ENCODE measurements at places on chromosomes 1 and 21.

DNA sequence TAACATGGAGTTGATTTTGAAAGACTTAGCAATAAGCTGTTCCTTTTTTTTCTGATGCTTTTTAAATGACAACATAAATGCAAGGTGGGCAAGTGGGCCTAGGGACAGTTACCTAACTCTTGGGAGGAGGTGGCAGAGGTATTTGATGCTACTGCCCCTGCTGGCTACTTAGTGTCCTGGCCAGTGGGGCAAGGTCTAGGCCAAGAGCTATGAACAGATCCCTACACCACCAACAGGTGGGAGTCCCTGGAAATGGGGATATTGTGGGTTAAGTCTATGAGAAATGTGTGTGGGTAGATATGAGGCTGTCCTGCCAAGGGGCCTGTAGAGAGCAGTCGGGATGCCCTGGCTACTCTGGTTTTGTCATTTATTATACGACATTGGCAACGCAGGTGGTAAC lies 31.3 kb upstream of the B3GALT5 start:
- DNase-seq, result no peak

GRCh38 chr1:19395678-19396192 lies 83.6 kb downstream of the SLC66A1 start:
- DNase-seq, result no peak

DNA sequence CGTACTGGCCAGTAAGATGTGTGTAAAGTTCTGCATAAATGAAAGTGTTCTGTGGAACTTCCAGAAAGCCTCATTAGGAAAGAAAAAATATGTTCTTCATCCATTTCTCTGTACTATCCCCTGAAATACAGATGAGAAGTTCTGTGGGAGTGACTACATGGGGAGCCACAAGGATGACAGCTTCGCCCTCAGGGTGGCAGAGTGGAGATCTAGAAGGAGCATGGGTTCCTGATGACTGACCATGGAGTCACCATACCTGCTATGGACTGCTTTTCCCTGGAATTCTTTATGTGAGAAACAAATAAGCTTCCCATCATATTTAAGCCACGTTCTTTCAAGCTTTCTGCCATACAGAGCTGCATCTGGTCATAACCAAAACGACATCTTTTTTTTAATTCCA lies 113.9 kb upstream of the RGS1 start:
- DNase-seq, result no peak

DNA sequence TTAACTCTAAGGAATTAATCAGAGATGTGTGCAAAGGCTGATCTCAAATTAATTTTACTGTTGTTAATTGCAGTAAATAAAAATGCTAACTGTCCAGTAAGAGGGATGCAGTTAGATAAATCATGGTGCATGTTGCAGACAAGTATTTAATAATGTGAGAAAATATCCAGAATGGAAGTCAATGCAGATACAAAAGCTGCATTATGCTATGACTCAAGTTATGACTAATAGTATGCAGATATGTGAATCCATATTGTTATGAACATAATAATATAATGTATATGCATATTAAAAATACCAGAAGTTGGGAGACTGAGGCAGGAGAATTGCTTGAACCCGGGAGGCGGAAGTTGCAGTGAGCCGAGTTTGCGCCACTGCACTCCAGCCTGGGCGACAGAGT lies 21.4 kb downstream of the RNASEL start:
- no peak for DNase-seq

- DNase-seq, result no peak
Observed at GRCh38 chr1:72915581-72915980, 633.2 kb upstream of the NEGR1 start.

DNA sequence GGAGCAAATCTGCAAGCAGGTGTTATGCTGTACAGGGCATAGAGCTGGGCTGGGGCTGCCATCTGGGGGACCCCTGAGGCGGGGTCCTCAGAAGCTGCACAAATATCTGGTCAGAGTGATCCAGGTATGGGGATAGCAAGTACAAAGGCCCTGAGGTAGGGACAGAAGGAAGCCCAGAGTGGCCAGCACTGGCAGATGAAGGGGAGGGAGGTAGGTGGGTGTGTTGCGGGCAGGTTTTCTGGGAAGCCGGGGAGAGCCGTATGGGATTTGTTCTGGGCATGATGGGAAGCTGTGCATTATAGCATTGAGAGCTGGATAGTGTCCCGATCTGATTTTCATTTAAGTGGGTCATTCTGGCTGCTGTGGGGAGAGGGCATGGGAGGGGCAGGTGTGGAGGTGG lies 102.7 kb downstream of the ARHGEF10L start:
- no peak for DNase-seq

GRCh38 chr21:41068496-41068895 lies 99.5 kb upstream of the BACE2 start:
- DNase-seq, result no peak

GRCh38 chr21:45236481-45236880 lies 51.2 kb downstream of the POFUT2 start:
- DNase-seq, result no peak

GRCh38 chr1:113858418-113858817 lies 13.1 kb downstream of the PTPN22 start:
- no peak for DNase-seq

DNA sequence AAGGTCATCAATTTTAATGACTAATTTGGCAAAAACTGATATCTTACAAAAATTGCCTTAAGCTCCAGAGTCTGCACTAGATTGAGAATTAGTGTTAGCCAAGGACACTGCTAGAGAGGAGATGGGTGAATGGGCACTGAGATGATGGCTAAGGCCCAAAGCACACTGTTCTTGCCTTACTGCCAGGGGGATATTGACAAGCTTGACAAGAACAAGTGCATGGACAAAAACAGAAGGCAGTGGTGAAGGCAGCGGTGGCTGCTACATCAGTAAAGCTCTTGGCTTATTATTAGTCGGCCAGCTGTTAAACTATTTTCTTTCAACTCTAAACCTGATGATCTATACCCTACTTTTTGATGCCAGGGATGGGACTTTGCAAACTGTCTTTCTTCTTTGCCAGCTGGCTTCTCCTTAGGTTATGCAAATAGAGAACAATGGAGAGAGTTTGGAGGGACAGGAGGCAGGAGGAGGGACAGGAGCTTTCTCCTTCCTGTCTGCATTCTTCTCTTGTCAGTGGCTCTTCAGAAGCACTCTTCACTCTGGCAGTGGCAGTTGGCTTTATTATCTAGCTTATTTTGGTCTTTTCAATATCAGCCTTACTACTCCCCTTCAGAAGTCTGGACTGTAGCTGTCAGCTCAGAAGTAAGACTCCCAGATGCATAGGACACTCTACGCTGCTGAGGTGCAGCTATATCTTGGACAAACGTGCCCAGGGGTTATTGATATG lies 853.5 kb upstream of the TMPRSS15 start:
- DNase-seq, result no peak

- DNase-seq, result no peak
Observed at GRCh38 chr1:202835548-202836072, 24.9 kb downstream of the PCAT6 start.

DNA sequence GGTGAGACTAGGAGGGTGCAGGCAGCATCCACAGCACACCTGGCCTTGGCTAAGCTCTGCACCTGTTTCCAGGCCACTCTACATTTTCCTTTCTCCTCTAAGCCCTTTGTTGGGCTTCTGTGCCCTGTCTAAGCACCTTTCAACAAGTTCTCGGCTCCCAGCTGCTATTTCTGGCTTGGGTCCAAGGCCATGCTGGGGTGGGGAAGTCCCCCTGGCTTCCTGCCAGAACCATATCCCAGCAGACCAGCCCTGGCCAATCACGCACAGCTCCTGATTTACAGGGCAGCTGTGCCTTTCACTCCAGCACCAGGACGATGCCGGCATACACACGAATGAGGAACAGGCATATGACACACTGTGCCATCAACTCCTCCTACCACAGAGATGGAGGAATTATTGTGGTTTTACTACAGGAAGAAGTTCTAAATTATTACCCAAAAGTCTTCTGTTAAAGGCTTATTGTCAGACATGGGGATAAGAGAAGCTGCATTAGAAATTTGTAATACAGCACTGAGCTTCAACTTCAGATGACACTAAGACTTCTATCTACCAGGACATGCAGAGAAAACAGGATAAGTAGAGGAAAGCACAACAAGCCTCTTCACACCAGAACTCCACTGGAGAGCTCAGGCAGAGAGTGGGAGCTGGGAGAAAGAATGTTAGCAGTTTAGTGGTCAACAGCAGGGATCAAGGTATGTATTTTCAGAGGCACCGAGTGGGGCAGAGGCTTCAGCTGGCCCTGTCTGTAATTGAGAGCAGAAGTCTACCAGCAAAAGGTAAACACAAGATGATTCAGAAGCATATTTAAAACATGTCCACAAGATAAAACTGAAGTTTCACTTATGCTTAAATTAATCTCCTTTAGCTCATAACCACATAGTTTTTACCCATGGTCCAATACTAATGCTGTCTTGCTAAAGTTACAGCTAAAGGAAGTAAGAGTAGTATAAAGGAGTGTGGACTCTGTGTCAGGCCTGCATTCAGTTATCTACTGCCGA lies 37.4 kb downstream of the TRIT1 start:
- DNase-seq, result peak; percentile 87

- DNase-seq, result no peak
Observed at GRCh38 chr1:184210862-184211261, 159.3 kb downstream of the TSEN15 start.

GRCh38 chr1:236394879-236395229 lies 768 bp downstream of the EDARADD start:
- no peak for DNase-seq

DNA sequence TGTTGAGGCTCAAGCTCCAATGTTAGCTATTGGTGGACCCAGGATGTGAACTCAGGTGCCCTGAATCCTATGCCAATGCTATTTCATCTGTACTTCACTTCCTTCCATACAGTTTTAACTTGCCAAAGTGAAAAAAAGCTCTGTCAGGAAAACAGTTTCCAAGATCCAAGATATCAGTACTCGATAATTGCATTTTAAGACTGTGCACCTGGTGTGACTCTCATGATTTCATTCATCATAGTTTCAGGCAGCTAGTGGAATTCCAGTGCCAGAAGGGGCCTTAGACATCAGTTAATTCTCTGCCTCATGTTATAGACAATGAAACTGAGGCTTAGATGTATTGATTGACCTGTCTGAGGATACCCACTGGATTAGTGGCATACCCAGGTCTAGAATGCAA lies 26.5 kb upstream of the LEPR start:
- no peak for DNase-seq

- DNase-seq, result no peak
Observed at GRCh38 chr1:17412093-17412870, 27.2 kb downstream of the RCC2 start.

DNA sequence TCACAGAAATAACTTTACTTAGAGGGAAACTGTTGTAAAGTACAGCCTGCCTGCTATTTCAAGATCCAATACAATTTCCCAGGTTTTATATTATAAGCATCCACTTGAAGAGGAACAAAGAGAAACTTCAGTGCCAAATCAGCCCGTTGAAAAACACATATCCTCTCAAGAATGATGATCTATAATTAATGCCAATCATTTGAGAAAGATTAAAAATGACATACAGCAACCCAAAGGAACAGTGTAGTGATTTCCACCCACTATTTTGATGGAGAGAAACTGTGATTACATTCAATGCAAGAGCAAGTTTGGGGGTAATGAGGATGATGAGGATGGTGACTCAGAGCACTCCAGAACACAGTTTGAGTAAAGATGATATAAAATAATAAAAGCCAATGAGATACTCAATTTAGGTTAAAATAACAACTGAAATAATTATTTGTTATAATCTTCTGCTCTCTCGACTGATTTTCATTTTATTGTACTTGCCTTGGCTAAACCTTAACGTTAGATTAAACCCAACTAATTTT lies 715.5 kb downstream of the NCAM2 start:
- DNase-seq, result no peak

DNA sequence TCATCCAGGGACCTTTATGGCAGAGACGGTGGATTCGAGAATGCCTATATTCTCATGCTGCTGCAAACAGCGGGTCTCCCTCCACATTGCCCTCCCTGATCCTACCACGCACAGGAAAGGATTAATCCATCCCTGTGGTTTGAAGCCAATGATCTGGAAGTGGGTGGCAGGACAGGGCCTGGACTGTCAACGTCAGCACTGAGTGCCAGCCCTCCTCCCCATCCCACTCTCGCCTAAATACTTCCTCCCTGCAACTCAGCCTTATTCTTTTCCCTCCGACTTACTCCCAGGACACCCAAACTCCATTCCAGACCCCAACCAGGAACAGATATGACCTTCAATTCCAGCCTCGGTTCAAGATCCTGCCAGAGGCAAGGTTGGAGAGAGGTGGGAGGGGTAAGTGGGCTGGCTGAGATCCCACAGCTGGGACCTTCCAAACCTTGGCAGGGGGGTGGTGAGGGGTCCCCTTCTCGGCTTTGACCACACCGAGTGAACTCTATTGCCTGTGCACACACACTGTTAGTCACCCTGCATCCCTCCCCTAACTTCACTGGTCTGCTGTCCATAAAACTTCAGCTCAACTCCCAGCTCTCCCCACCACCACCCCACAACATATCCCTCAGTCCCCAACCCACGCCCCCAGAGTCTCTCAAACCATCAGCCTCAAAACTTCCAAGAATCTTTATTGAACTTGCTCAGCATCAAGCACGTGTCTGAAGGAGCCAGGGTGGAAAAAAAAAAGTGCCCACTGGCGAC lies 2.4 kb upstream of the S100A5 start:
- peak; percentile 25 for DNase-seq

GRCh38 chr1:202245391-202245790 lies 51.8 kb downstream of the LGR6 start:
- no peak for DNase-seq

DNA sequence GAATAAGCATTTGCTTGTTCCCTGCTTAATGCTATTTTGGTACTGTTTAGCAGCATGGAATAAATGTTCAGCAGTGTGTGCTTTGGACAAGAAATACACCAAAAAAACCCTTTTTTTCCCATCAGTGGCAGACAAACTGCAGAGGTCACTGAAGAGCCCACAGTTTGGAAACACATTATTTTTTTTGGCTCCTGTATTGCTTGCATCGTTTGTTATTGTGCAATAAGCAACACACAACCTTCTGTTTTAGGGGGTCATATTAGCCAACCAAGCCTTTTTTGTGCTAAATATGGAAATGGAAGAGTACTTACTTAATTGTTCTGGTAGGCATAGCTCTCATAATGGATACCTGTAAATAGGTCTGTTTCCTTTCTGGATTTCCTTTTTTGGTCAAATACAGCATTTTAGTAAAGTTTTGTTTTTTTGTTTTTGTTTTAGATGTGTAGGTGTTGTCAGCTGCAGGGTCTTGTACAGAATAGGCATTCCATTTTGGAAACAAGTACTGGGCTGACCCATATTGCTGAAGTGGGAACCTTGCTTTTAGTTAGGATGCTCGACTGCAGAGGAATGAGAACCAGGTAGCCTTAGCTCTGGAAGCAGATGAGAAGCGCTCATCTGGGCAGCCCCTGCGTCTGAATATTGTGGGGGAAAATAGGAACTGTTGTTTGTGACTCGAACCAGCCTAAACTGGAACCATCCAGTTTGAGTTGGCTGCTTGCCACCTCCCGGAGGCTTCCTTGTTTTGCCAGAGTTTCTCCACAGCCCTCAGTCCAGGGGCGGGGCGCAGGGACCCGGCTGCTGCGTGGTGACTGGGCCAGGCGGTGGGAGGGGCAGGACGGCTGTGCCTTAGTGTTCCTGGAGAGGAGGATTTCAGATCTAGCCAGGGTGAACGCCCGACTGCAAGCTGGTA lies 38.4 kb downstream of the SPEN start:
- DNase-seq, result peak; percentile 99
